ENCODE measurements at places on chromosomes 5 and 9.

- no peak for DNase-seq
Measured at GRCh38 chr5:65329266-65329665, 152.5 kb downstream of the ADAMTS6 start.

DNA sequence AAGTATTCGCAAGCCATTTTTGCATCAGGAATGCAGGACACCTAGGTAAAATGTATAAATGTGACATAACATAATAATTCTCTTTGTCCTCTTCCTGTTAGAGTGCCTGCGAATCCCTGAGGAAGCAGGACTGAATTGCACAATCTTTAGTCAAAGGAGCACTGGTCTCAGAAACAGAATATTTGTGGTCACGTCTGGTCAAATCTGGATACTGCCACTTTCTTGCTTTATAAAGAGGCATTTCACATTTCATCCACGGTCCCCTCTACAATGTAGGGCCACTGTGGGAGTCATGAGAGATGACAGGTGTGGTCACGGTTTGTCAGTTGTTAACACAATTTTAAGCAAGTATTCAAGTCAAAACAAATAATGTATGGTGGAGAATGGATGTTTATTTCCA lies 564.0 kb downstream of the IRX1 start:
- DNase-seq, result no peak

GRCh38 chr9:3740690-3741419 lies 215.1 kb upstream of the RFX3 start:
- DNase-seq, result no peak

GRCh38 chr9:100561256-100561655 lies 16.6 kb upstream of the CAVIN4 start:
- DNase-seq, result no peak

- DNase-seq, result no peak
Measured at GRCh38 chr5:137254119-137255090, 244.7 kb downstream of the SPOCK1 start.

GRCh38 chr5:150656191-150657132 lies 4.6 kb upstream of the MYOZ3 start:
- peak; percentile 76 for DNase-seq
